Fibroblast of upper back skin (primary cell): ENCODE measurements at places on chromosomes 2 and 18.

GRCh38 chr18:60898111-60898510, 435.1 kb upstream of the CDH20 start:
- DNase-seq: no peak

DNA sequence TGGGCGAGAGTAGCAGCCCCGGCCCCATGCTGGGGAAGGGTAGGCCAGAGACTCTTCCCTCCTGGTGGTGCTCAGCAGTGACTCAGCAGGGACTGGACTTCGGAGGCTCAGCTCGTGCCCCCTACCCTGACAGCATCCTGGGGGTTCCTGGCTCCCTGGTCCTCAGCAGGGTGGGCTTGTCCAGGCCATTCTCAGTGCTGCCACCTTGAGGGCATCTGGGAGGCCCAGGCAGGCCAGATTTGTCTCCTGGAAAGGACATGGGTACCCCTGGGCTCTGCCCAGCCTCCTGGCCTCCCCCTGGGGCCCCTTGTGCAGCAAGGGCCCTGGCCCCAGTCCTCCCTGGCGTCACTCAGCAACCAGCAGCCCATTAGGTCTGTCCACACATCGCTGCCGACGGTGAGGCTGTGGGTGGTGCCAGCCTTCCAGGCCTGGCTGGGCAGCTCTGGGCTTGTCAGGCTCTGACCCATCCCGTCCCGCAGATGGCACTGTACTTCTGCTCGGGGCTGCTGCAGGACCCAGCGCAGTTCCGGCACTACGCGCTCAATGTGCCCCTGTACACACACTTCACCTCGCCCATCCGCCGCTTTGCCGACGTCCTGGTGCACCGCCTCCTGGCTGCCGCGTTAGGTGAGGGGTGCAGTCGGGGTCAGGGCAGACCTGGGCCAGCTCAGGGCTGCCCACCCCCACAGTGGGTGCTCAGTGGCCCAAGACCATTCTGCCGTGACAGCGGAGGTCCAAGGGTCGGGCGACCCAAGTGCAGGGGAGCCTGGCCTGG, 45.0 kb upstream of the ALPP start:
- no peak for DNase-seq

GRCh38 chr2:33602201-33602830, 3.2 kb upstream of the FAM98A start:
- DNase-seq: peak; percentile 22

DNA sequence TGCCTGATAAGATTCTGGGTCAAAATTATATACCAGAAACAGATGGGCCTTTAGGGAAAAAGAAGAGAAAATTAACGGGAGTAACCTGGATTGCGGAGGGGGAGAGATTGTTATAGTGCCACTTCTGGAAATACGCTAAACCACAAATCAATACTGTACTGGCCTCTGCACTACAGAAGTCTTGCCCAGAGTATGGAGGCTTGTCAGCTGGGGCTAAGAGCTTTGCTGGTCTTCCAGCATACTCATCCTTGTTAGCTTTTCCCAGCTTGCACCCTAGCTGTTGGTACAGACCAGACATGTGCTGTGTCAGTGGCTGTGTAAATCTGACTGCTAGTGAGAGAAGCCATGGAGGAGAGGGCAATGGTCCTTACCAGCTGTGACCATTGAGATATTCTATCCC, 8.9 kb downstream of the AGBL5 start:
- DNase-seq: no peak

- no peak for DNase-seq
Observed at GRCh38 chr2:3414133-3414860, 34.8 kb downstream of the TRAPPC12 start.
